ENCODE measurements at places on chromosomes 5 and 9.

DNA sequence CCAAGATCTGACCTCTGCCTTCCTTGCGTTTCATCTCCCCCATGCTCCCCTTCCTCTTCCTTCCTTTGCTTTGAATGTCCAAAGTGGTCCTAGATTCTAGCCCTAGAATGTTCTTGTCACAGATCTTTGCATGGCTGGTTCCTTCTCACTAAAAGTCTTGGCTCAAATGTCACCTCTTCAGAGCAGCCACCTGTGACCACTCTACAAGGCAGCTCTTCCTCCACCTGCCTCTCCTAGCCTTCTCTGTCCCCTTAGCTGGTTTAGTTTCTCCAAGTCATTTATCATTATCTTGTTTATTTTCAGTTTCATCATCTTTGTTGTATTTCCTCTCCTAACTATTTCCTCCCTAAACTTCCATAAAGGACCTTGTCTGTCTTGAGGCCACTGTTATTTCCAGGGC is 7.1 kb upstream of the OCLN start:
- no peak for DNase-seq

DNA sequence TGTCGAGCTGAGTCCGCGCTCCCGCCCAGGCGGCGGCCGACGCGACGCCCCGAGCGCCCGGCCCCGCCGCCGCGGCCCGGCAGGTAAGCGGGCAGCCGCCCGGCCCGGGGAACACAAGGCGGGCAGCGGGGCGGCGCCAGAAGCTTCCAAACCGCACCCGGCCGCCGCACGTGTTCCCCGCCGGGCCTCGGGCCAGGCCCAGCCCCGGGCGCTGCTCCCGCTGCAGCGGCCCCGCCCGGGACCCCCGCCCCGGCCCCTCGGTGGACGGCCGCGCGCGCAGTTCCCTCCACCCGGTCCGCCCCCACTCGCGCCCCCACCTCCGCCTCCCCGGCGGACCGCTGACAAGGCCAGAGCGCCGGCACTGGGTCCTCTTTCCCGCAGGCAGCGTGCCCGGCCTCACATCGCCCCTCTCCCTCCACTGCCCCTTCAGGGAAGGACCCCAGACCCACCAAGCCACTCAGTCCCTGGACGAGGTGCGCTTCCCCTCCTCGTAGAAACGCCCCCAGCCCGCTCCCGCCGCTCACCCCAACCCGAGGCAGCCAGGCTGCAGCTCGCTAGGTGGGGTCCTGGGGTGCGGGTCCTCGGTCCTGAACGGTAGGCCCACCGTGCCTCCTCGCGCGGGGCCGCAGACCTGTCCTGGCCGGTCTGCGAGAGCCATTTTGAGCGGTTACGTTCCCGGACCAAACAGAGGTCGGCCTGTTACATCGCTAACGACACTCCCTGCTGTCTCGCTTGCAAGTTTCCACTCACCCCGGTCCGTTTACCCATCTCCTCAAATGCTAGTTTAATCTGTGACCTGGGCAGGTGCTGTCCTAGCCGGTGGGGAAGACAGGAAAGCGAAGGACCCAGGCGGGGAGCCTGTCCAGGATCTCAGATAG is 475 bp downstream of the WDR5 start:
- DNase-seq = no peak

DNA sequence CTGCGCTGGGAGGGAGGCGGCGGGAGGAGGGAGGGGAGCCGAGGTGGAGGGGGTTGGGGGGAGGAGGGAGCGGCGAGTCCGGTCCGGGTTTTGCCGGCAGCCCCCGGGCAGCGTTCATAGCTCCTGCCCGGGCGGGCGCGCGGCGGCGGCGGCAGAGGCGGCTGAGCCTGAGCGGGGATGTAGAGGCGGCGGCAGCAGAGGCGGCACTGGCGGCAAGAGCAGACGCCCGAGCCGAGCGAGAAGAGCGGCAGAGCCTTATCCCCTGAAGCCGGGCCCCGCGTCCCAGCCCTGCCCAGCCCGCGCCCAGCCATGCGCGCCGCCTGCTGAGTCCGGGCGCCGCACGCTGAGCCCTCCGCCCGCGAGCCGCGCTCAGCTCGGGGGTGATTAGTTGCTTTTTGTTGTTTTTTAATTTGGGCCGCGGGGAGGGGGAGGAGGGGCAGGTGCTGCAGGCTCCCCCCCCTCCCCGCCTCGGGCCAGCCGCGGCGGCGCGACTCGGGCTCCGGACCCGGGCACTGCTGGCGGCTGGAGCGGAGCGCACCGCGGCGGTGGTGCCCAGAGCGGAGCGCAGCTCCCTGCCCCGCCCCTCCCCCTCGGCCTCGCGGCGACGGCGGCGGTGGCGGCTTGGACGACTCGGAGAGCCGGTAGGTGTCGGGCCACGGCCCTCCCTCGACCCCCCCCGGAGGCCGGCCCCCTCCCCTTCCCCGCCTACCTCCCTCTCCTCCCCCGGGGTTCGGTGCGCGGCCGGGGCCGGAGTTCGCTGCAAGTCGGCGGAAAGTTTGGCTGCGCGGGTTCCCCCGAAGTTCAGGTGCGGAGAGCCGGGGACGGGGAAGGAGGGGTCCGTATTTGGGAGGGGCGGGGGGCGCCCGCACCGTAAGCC is at the start of gene CXXC5:
TSS of gene CXXC5 (plus strand) at position 145 of the 877 bp plus-strand sequence. CDS start 32,175 bp downstream, outside the sequence.
- no peak for DNase-seq

- DNase-seq = no peak
Observed at GRCh38 chr9:96021551-96022444, 146.3 kb downstream of the ERCC6L2 start.

GRCh38 chr9:129506892-129507291 is 114.0 kb downstream of the C9orf50 start:
- DNase-seq = no peak

DNA sequence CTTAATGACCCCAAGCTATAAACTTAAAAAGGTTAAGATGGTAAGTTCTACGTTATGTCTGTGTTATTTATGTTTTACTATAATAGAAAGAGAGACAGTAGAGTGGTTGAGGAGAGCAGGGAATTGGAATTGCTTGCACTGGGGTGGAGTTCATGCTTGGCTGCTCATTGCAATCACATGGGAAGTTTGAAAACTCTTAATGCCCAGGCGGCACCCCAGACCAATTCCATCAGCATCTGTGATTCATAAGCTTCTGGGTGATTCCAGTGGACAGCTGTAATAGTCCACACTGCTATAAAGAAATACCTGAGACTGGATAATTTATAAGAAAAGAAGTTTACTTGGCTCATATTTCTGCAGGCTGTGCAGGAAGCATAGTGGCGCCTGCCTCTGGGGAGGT is 323.9 kb upstream of the MSX2 start:
- DNase-seq = no peak

- no peak for DNase-seq
Observed at GRCh38 chr5:164119806-164120447, 614.5 kb downstream of the MAT2B start.

- no peak for DNase-seq
Observed at GRCh38 chr5:144406442-144406841, 235.8 kb downstream of the KCTD16 start.

- no peak for DNase-seq
Observed at GRCh38 chr9:120559546-120559945, 20.4 kb downstream of the CDK5RAP2 start.

Data from thoracic aorta (tissue), 2 donors.